ENCODE measurements at places on chromosomes 1 and 21.

DNA sequence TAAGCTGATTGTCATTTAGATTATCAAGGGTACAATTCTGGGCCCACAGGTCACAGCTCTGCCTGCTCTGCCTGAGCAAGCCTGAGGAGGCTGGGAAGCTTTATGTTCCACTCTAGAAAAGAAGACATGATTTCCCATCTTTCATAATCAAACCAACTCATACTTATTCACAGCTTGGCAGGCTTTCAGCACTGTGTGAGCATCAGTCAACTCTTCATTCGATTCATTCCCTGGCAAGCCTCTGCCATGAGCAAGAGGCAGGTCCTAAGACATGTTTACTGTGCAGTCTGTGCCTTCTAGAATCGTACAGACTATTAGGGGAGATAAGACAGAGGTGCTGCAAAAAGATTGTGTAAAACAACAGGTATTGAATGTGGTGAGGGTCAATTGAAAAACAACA is 24.5 kb upstream of the KIRREL1 start:
- peak; percentile 58 for DNase-seq

DNA sequence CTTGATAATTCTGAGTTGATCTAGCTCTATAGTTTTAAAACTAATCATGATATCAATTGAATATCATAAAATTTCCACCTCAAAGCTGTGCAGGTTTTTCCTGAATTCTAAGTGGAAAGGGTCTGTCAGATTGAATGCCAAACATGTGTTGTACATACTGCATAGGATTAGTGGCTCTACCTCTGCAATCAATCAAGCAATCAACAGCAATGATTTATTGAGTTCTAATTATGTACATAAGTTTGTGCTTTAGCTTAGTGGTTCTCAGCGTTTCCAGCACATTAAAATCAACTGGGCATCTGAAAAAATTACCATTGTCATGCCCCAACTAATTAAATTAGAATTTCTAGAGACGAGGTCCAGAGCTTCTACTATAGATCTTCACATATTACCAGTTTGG is 251.5 kb downstream of the BACH1 start:
- DNase-seq, result no peak

- DNase-seq, result no peak
Observed at GRCh38 chr1:8862528-8862927, 16.0 kb downstream of the ENO1 start.

DNA sequence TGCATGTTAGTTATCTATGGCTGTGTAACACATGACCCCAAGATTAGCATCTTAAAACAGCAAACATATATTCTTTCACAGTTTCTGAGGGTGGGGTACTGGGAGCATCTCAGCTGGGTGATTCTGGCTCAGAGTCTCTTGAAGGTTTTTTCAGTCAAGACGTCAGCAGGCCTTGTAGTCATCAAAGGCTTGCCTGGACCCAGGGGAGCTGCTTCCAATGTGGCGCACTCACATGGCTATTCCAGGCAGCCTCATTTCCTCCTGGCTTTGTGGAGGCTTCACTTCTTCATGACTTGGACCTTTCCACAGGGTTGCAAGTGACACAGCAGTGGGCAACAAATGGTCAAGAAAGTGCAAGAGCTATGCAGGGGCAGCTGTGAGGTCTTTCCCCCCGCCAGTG is 114.7 kb downstream of the ACTL8 start:
- no peak for DNase-seq

GRCh38 chr1:53367503-53368313 is 39.8 kb upstream of the LRP8 start:
- DNase-seq, result peak; percentile 54

DNA sequence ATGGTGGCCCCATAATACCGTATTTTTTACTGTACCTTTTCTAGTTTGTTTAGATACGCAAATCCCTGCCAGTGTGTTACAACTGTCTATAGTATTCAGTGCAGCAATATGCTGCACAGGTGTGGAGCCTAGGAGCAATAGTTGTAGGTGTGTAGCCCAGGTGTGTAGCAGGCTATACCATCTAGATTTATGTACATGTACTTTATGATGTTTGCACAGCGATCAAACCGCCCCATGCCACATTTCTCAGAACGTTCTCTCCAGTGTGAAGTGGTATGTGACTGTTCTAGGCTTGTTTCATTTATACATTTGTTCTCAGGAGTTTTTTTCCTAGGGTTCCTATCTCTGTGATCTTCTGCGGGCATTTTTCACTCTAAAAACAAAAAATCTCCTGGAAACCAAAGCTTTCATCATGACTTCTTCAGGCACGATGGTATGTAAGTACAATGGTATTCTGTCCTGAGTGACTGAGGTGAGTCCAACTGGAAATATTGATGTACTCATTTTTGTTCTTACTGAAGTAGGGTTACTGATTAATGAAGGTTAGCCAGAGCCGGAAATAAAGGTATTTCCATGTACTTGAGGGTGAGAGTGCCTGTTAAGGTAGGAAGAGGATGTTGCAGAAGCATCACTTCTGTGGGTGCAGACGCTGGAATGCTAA is 153.0 kb downstream of the GABPA start:
- DNase-seq, result no peak

GRCh38 chr1:204725821-204726448 is 40.4 kb upstream of the LRRN2 start:
- DNase-seq, result no peak

GRCh38 chr1:3410142-3410925 is 44.1 kb upstream of the ARHGEF16 start:
- DNase-seq, result no peak

DNA sequence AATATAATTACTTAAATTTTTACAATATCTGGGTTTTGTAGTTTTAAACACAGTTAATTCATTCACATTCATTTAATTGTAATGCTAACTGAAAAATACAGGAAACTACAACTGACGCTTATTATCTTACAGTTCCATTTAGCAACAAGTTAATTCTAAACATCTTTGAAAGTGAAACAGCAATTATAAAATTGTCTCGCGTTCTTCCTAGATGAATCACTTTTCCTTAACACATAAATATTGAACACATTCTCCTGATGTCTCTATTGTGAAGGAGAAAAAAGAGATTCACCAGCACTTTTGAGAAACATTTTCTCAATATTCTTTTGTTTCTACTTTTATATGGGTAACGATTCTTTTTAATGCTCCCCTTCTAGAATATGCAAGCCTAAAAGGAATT is 6.4 kb downstream of the PTGFR start:
- no peak for DNase-seq

DNA sequence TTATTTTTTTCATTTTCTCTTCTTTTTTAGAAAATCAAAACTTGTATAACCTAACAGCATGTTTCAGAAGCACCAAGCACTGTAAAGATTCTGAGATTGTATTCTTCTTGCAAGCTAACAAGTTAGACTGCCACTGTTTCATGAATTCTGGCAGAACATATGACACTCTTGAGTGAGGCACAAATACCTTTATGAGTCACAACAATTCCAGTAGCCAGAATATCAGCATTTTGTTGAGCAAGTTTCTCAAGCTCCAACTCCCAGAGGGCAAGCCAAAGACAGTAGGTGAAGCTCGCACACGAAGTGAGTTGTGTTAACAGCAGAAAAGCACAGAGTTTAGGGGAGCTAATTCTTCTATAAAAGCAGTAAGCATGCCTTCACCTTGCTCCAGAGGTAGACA is 268.8 kb upstream of the NCAM2 start:
- no peak for DNase-seq

DNA sequence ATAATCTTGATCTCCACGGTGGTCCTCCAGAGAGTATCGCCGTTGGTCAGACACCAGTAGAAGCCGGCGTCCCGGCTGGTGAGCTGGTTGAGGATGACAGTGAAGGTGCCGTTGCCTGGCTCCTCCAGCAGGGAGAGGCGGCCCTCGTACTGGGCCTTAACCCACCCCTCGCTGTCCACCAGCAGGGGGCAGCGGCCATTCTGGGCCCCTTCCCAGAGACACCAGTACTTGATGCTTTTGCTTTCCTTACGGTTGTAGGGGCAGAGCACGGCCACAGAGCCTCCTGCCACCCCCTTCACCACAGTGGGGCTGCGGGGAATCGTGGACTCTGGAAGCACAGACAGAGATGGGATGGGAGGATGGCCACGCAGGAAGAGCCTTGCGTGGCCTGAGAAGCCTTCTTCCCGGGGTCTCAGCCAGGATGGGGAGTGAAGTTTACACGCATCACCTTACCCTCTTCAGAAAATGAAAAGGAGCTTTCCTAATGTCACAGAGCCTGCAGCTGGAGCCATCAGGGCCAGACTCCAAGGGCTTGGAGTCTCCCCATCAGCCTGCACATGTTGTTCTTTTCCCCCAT is 10.7 kb downstream of the PIGR start:
- peak; percentile 85 for DNase-seq

DNA sequence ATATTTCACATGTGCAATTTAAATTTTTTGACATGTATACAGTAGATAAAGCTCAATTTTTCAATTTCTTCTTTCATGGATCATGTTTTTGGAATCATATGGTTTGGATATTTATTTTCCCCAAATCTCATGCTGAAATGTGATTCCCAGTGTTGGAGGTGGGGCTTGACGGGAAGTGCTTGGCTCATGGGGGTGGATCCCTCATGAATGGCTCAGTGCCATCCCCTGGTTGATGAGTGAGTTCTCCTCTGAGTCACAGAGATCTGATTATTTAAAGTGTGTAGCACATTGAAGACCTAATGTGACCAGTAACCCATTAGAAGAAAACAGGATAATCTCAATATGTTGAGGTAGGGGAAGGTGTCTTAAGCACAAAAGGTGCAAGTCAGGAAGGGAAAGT is 9.1 kb upstream of the IFI16 start:
- DNase-seq, result peak; percentile 84

DNA sequence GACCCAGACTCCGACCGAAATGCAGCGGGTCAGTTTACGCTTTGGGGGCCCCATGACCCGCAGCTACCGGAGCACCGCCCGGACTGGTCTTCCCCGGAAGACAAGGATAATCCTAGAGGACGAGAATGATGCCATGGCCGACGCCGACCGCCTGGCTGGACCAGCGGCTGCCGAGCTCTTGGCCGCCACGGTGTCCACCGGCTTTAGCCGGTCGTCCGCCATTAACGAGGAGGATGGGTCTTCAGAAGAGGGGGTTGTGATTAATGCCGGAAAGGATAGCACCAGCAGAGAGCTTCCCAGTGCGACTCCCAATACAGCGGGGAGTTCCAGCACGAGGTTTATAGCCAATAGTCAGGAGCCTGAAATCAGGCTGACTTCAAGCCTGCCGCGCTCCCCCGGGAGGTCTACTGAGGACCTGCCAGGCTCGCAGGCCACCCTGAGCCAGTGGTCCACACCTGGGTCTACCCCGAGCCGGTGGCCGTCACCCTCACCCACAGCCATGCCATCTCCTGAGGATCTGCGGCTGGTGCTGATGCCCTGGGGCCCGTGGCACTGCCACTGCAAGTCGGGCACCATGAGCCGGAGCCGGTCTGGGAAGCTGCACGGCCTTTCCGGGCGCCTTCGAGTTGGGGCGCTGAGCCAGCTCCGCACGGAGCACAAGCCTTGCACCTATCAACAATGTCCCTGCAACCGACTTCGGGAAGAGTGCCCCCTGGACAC is 534 bp downstream of the C1orf56 start:
- peak; percentile 49 for DNase-seq

GRCh38 chr1:238052496-238053266 is 162.0 kb upstream of the ZP4 start:
- DNase-seq, result no peak

GRCh38 chr1:14921057-14921456 is 232.5 kb upstream of the TMEM51 start:
- DNase-seq, result no peak

GRCh38 chr1:160352555-160352954 is 9.4 kb downstream of the NCSTN start:
- no peak for DNase-seq

DNA sequence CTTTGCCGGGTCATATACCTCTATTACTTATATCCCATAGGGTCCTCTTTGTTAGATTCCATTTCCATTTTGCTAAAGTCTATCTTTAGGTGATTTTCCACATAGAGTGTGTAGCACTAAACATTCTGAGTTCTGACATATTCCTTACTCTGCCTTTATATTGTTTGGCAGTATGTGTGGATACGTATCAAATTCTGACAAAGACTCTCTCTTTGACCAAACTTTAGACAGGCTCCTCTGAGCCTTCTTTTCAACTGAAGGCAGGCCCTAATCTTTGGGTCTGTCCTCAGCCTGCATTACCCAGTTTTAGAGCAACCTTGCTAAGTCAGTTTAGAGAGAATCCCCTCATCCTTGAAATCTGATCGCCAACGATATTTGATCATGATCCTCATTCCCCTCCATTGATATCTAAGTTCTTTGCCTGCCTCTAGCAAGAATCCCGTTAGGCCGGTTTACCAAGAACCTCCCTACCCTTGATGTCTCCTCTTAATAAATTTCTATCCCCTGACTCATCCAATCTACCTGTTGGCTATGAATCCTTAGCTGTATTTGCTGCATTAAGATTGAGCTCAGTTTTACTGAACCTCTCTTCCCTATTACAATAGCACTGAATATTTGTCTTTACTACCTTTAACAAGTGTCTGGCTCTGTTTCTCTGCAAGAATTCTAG is 10.4 kb upstream of the PPT1 start:
- DNase-seq, result no peak

DNA sequence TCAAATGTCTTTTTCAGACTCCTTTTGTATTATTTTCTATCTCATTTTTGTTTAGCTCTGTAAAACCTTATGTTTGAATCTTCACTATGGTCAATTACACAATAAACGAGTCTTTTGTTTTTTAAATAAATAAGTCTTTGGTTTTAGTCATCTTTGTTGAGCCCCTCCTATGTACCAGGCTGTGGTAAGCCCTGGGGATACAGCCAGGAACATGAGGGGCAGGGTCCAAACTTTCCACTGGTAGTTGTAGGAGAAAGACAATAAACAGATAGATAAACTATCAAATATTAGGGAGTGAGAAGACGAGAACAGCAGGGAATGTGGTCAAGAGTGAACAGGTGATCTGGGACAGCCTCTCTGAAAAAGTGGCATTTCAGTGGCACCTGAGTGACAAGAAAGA is 186.6 kb downstream of the ZNF281 start:
- DNase-seq, result no peak

DNA sequence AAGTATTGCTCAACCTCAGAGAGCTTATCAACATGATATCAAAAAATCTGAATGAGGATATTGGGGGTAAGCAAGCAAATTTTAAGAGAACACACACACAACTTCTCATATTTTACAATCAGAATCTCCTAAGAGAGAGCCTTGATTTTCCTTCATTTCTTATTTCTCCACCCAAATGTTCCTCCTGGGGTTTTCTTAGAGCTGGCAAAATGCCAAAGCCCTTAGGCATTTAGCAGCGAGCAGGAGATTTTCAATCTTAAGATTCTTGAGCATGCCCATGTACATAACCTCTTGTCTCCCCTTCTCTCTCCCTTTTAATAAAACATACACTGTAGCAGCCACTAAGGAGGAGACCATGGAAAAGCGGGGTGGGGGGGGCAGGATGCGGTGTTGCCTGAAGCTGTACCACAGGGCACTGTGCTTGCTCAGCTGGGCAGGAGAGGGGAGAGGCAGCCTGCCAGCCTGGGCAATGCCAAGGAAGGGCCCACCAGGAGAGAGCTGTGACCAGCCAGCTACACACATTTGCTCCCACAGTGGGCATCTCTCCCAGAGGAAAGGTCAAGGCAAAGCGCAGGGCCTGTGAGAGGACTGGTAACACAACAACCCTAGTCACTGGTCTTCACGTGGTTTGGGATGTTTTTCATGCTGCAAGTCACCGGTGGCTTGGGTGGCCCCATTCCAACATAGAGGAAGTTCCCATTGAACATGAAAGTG is 4.3 kb downstream of the BRINP2 start:
- DNase-seq, result no peak

- DNase-seq, result no peak
Observed at GRCh38 chr1:183431840-183432547, 13.8 kb upstream of the NMNAT2 start.

- no peak for DNase-seq
Observed at GRCh38 chr1:80258659-80259058, 1252.1 kb upstream of the ADGRL4 start.
